ENCODE measurements at places on chromosomes 6 and 20.

DNA sequence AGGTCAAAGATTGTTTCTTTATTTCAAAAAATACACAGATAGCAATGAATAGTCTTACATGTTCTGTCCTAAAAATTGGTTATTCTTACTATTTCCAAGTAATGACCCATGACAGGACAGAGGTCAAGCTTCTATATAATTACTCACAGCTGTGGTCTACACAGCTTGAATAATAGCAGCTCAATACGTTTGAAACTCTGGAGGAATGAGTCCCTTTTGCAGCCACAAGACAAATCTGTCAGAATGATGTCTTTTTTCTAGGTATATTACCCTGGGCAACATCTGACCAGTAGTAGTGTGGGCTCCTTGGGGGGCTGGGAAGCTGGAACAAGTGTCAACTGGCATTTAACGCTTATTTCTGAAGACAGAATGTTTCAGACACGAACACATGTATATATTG lies 84.9 kb upstream of the HTR1B start:
- peak; percentile 6 for DNase-seq

DNA sequence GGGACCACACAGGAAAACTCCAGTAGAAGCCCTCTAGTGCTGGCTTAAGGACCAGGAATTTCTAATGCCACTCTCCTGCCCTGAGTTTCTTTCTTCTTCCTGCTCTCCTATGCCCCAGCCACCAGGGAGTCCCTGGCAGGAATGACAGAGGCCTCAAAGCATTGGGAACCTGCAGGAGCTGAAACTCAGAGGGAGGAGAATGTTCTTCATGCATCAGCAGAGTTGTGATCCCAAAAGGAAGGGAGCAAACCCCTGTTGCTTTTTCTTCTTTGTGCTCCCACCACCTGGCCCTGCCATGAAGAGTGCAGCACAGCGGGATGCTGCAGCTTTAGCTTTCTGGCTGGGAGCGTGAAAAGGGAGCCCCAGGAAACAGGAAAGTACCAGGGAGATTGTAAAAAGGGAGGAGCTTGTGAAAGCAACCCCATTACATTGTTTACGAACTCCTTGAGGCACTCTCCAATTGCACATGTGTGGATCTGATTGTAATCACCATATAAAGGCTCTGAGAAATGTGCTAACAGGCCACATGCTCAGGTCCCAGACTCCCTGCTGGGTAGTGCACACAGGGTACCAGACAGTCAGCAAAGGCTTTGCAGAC lies 34.7 kb upstream of the FKBP1A start:
- DNase-seq: no peak

- DNase-seq: no peak
Observed at GRCh38 chr6:147508042-147508865, at the start of gene SAMD5. Gene SAMD5 (plus strand): TSS chr6:147508690. CDS start chr6:147508929, 239 bp downstream.

GRCh38 chr6:90088009-90088408 lies 193.7 kb downstream of the GJA10 start:
- DNase-seq: no peak

- no peak for DNase-seq
Observed at GRCh38 chr6:37190159-37190535, 20.2 kb downstream of the PIM1 start.

DNA sequence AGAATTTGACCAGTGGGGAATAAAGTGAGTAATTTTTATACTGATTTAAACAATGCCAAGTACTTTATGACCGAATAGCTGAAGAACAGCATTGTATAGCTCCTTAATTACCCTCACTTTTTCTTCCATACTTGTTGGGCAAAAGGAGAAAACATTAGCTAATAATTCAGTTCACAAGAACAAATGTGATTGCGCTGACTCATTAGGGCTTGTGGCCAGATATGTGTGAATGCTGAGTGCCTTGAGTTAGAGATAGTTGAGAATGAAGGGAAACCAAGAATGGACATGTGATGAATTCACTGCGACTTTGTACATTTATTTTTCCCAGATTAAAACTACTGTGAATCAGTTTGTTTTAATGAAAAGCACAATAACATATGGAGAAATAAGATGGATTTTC lies 669.4 kb downstream of the TFAP2A start:
- no peak for DNase-seq

DNA sequence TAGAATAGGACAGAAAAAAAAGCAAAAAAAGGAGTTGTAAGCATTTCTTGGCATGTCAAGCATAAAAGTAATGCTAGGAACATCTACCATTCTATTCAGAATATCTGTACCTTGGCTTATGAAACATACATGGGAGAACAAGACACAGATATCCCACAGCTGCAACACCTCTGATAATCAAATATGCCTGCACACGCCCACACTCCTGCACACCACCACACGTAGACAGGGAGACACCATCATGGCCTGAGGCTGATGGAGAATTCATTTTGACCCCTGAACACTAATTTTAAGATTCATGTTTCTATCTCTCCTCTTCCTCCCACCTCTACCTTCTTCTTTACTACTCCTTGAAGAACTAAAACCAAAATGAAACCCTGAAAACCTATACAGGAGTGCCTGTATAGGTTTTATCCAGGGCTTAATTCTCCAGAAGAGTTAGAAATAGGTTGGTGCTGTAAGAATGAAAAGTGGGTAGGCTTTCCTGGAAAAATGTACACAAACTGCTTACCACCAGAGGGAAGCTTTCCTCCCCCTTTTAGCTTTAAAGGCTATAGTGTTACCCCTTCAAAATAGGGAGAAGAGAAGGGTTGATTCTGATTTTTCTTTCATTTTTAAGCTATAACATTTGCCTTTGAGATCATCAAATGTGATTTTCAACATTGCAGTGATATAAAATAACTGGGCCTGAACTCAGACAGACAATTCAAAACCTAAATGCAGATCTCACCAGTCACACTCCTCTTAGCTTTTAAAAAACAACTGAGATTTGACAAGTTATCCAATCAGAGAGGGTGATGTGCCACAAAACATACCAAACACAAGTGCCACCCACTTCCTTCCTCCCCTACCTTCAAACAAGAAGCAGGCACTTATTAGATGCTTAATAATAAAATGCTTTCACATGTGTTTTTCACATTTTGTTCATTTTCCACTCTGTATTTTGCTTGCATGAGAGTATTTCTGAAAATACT lies 57.9 kb downstream of the ELOVL5 start:
- no peak for DNase-seq

- DNase-seq: no peak
Observed at GRCh38 chr6:151451417-151451949, 443 bp downstream of the RMND1 start.

DNA sequence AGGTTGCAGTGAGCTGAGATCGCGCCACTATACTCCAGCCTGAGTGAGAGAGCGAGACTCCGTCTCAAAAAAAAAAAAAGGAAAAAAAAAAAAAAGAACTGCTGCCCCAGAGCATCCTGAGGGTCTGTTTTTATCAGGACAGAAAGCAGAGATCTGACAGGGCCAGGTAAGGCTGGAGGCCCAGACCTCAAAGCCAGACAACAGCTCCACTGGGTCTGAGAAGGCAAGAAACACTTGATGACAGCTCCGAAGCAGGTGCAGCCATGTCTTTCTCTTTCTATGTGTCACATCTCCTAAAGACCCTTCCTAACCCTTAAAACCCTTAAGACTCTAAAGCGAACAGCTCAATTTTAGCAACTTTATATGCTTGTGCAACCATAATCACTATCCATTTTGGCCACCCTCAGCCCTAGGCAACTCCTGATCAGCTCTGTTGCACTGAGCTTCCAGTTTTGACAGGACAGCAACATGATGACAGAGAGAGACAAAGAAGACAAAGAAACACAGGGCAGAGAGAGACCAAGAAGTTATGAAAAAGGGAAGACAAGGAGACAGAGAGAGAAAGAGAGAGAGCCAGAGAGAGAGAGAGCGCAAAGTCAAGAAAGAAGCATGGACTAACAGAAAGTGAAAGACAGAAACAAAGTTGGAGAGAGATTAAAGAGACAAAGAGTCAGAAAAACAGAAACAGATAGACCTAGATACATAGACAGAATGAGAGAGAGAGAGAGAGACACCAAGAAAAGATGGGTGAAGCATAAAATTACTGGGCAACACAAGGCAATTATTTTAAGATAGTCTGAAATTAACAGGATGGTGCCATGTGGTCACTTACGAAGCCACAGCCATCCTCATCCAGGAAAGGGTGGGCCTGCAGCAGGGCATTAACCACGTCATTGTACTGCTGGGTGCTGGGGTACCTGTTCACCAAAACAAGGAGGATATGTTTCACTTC lies 39.2 kb downstream of the SAMD3 start:
- no peak for DNase-seq

DNA sequence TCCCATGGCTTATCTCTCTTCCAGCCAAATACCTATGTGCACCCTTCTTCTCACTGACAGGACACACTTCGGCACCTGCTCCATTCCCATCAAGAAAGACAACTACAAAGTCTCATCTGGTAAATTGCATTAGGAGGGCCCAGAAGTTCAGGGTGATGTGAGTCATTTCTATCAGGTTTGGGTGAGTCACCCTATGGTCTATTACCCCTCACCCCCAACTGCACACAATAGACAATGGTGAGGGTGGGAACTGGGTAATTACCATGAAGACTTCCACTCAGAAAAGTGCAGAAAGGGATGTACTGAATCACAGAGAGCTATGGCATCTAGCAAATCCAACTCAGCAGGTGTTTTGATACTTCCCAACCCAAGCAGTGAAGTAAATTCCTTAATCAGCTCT lies 54.8 kb downstream of the OPN5 start:
- no peak for DNase-seq

Measured in MM.1S (cell line).